T-helper 22 cell (primary cell): ENCODE measurements at places on chromosomes 3 and 15.

- no peak for DNase-seq
These were observed 135.1 kb downstream of the ADAMTS17 start for GRCh38 chr15:100206643-100207042.

- no peak for DNase-seq
These were observed 11.3 kb downstream of the CGNL1 start for GRCh38 chr15:57387564-57388076.

- DNase-seq: no peak
These were observed 38.5 kb upstream of the SCAANT1 start for GRCh38 chr3:63950698-63951097.

DNA sequence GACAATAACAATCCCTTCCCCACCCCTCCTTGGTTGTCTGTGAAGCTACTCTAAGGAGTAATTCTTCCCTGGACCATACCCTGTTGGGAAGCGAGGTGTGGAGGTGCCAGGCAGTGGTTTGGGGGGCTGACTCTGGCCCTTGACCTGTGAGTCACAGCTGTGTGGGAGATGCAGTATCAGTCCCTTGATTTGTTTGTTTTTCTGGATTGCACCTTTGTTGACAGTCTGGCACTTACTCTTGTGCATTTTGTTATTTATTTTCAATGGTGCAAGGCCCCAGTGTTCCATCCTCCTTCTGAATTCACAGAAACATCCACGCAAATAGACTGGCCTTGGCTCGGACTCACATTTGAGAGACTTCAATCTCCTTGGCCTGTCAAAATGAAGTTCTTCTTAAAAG lies 29.7 kb downstream of the TMEM45A start:
- no peak for DNase-seq

DNA sequence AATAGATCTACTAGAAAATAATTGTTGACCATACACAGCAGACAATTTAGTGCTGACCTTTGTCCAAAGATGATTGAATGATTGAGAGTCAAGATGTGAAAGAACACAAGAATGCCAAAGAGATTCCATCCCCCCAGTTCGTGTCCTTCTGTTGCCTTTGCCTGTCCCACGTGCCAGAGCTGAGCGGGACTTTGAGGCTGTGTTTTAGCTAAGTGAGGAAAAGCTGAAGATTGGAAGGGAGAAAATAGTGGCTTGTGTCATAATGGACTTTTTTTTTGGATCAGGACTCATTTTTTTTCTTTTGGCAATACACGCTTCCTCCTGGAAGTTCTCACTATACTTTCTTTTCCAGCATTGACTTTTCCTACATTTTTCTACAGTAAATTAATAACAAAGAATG lies 206.6 kb upstream of the MDFIC2 start:
- DNase-seq: no peak

GRCh38 chr3:177596816-177597271 lies 399.6 kb upstream of the TBL1XR1 start:
- no peak for DNase-seq

- no peak for DNase-seq
These were observed 233.8 kb downstream of the SNRPN start for GRCh38 chr15:25188551-25189101.

GRCh38 chr15:34496207-34496995 lies 58.8 kb upstream of the GOLGA8A start:
- no peak for DNase-seq

GRCh38 chr3:135891121-135891520 lies 74.4 kb upstream of the PPP2R3A start:
- no peak for DNase-seq
